Astrocyte of the cerebellum (primary cell): ENCODE measurements at places on chromosomes 3 and 15.

GRCh38 chr3:132088291-132088690 lies 53.5 kb upstream of the CPNE4 start:
- DNase-seq: no peak

DNA sequence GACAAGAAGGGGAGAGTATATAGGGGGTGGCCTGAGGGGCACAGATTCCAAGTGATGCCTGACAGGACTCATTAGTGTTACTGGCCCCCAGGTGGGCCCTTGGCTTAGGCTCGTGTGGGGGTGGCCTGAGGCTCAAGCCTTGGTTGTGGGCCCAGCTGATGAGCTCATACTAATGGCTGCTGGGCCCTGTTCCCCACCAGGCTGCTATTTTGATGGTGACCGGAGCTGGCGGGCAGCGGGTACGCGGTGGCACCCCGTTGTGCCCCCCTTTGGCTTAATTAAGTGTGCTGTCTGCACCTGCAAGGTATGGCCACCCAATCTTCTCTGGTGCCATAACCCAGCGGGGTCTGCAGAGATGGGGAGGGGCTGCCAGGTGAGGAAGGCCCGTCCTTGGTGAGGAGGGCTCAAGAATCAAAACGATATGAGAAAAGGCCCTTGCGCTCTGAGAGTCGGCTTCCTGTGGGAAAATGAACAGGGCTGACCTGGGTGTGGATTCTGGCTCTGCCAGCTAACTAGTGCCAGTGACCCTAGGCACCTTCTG lies 7.4 kb downstream of the CHRD start:
- no peak for DNase-seq

GRCh38 chr3:38226273-38226672 lies 39.3 kb upstream of the SLC22A13 start:
- DNase-seq: no peak

DNA sequence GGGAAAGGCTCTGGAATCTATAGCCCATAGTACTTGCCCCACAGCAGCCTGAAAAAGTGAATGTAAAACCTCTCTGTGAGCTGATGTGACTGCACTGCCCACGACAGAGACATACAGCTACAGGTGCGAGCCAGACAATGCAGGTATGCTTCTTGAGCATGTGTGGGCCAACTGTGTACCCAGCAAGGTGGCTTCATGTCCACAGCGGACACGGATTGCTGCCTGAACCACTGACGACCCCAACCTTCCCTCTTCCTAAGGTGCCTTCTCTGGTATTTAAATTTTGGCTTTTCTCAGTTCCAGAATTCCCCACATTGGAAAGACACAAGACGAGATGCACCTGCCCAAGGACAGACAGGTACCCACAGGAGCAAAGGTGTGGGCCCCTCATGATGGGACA lies 65.8 kb downstream of the SCN5A start:
- no peak for DNase-seq

DNA sequence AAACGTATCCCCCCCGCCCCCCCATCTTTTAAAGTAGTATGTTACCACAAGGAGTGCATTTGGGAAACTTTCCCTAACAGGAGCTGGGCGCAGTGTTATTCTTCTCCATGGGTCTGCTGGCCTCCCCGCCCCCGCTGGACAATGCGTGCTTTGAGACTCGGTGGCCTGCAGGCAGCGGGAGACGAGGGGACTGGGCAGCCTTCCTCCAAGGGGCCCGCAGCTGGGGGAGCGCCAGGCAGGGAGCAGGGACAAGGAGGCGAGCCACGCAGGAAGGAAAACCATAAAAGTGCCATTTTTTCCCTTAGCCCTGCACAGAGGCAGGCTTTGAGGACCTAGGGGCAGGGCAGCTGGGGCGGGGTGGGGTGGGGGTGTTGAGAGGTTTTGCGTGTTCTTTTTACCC lies 14.1 kb downstream of the SOX2 start:
- no peak for DNase-seq

GRCh38 chr15:82014989-82015388 lies 30.8 kb downstream of the MEX3B start:
- no peak for DNase-seq

GRCh38 chr15:30830961-30831360 lies 72.8 kb upstream of the FAN1 start:
- no peak for DNase-seq

DNA sequence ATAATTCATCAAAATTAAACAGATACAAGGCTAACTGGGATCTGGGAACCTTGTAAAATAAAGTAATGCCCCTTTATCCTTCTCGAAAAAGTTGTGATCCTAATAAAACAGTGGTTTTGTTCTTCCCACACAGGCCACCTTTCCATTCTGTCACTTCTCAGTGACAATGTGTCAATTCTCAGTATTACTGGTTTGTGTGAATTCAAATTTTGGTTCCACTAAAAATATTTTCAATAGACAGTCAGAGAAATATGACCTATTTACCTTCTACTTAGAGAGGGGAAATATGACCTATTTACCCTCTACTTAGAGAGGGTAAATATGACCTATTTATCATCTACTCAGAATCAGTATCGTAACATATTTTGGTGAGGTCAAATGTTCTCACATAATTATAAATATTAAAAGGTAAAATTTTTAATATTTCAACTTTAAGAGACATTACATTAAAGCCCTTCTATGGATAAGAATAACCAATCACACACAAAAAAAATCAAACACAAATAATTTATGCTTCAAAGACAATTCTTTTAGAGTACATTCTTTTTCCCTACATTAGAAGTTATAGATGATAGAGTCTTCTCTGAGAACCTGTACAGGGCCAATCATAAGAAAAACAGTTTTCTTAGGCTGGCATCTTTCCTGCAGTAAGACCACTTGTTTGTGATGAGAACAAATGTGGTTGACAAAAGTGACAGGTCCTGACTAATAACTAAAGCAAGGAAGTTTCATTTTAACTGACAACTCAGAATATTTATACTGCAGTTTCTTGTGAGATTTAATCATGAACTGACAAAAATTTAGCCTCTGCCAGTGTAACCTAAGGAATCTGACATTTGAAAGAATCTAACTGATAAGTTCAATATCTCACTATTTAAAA lies 323.3 kb downstream of the DIPK2A start:
- no peak for DNase-seq

DNA sequence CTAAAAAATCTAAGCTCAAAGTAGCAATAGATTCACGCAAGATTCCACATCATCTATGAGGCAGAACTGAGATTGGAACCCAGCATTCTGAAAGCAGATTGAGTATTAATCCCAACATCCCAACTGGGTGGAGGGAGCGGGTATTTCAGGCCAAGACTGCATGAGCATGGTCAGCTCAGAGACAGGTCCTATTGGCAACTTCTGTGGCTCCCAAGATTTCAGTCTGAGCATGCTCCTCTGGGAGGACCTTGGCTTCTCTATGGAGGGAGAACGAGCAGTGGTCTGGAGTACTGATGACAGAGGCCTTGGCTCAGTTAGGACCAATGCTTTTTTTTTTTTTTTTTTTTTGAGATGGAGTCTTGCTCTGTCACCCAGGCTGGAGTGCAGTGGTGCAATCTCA lies 4.0 kb upstream of the ITGA11 start:
- DNase-seq: no peak

DNA sequence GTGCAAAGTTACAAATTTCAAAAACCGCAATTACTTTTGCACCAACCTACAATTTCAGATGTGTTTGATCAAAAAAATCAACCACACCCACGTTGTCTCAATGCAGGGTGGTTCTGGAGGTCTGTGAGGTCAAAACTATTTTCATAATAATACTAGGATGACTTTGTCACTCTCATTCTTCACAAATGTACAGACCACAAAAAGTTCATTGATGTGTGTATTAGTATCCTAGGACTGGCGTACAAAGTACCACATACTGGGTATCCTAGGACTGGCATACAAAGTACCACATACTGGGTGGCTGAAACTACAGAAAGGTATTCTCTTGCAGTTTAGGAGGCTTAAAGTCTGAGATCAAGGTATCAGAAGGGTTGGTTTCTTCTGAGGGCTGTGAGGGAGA lies 13.0 kb downstream of the SUCLG2 start:
- no peak for DNase-seq

GRCh38 chr15:99019558-99020540 lies 12.3 kb upstream of the PGPEP1L start:
- DNase-seq: no peak

DNA sequence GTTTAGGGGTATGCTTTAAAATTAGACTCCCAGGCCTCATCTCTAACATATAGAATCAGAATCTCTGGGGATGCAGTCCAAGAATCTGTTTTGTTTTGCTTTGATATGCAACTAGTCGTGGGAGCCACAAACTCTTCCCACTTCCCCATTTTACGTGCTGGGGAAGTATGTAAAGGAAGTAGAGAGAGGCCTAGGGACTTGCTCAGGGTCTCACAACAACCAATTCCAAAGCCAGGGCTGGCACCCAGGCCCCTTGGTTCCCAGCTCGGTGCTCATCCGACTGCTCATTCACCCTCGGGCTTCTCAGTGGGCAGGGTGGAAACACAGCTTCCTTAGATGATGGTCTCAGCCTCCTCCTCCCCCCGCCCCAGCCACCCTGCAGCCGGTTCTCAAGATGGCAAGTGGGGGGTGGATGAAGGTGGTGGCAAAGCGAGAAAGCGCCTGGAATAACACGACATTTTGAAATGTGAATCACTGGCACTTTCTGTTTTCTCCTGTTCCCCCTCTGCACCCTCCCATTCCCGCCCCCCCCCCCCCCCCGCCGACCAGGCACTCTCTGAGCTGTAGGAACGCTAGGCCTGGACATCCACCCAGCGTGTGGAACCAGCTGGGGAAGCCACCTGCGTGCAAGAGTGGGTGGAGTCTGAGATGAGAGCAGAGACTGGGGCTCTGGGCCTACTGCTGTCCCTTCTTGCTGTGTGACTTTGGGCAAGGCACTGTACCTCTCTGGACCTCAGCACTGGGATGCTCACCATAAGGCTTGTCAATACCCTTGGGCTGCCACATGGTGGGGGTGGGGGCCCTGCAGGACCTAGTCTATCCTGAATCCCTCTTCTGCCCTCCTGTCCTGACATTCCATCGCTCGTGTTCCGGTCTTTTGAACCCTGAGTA lies 214.5 kb downstream of the RPLP1 start:
- DNase-seq: no peak

DNA sequence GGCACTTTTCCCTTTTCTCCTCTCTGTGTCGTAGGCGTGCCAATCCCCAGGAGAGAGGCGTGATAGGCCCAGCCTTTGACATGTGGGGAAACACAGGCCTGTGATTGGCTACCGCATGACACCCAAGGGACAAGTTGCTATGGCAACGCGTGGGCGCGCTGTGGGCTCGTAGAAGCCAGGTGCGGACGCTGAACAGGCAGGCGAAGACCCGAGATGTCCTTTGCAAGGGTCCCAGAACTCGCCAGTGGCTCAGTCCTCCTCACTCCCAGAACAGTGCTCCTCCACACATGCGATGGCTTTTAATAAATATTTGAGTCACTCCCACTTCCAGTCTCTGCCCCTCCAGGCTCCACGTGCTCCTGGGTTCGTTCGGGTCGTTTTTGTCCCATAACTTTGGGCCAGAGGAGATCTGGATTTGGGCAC lies 4.2 kb downstream of the SLC51B start:
- DNase-seq: peak; percentile 75

- no peak for DNase-seq
Measured at GRCh38 chr3:48502728-48503168, 1.2 kb downstream of the SHISA5 start.

DNA sequence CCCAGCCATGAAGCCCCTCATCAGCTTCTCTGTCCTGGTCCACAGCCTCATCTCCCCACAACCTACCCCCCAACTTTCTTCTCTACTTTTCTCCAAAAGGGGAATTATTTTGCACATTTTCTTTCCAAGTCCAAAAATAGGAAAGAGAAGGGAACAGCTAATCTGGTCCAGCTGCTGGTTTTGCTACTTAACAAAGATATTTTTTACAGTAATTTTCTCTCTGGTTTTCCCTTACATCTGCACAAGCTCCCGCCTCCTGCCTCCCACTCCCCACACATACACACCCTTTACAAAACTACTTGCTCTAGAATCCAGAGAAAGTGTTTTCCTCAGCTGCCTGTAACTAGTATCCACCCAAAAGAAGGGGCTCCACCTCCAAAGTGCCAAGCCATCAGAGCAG lies 177.2 kb downstream of the POLR2M start:
- DNase-seq: no peak

DNA sequence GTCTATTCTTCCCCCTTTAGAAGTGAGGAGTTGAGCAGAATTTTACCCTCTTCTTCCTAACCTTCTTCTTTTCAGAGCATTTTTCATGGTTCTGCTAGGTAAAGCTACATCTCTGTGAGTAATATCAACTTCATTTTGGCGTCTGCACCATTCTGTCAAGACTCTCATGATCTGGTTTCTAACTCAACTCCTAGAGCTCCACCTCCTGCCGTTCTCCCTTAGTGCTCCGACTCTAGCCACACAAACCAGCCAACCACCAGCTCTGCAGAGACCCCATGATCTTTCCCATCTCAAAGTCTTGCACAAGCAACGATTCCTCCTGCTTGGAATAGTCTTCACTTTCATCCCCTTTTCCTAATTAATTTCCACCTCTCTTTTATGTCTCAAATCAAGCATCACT lies 193.9 kb upstream of the TMC3 start:
- DNase-seq: no peak

DNA sequence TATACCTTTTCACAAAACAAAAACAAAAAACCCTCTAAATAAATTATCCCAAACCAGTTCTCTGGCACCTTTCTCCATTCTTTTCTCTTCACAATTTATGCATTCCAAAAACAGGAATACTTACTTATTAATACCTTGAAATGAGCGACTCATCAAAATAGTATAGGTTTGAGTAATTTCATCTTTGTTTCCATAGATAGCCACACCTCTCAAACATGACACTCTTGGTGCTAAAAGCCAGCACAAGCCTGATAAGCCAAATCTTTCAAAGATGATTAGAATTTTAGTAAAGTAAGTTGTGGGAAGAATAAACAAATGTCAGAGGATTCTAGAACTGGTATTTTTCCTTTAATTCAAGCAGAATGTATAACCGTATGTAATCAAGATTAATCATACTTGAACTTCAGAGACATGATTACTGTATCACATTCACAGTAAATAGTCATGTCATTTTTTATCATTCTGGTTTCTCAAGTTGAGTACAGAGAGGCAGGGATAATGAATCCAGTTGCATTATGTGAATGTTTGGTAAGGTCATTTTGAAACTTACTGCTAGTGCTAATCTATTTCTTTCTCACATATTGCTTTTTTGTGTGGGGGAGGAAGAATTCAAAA lies 12.1 kb upstream of the WDR5B start:
- DNase-seq: no peak

DNA sequence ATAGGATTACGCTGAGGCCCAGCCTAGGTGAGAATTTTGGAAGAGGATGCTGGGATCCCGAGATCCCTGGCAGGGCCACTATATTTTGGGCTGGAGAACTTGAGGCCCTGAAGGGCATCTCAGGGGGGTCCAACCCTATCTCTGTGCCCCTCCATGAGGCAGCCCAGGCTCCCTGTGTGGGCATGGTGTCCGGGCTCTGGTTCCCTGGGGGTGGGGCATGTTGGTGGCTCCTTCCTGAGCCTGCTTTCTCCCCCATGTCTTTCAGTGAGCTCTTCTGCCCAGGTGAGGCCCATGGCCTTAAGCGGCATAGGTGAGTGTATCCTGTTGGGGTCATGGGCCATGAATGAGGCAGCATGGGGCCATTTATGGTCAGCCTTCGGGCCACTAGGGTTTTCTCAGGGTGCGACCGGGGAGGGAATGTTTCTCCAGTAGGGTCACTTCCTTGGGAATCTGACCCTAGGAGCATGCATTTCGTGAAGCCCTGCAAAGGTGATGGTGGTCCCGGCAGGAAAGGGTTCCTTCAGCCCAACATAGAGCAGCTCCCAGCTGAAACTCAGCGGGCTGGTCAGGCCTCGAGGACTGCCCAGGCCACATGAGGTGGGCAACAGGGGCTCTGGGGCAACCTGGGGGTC lies 191.3 kb downstream of the UBE3A start:
- DNase-seq: no peak
